Stimulated activated CD4-positive, alpha-beta T cell treated with anti-CD3 and anti-CD28 coated beads, TNF-alpha, amount 100 ng/mL, for 1 hour (primary cell): ENCODE measurements at places on chromosomes 5 and 9.

DNA sequence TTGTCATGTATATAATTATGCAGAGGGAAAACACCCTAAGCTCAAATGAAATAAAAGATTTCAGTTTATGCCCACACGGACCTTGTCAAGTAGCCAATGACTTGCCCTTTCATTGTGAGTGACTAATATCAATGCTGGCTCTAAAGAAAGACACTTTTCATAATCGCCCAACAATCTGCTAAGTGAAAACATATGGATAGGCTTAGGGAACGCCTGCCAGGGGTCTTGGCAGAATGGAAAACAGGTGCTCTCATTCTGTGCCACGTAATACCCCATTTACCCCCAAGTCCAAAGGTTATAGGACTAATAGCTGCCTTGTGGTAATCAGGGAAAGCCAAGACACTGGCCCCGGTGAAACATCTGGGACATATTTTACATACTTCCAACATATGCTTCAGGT lies 157.7 kb downstream of the SLF1 start:
- no peak for DNase-seq

GRCh38 chr5:1504617-1505016 lies 19.1 kb downstream of the LPCAT1 start:
- no peak for DNase-seq

GRCh38 chr5:42896523-42896922 lies 84.8 kb upstream of the SELENOP start:
- DNase-seq, result no peak

- DNase-seq, result no peak
These were observed 53.0 kb downstream of the TSSK1B start for GRCh38 chr5:113381791-113382190.

DNA sequence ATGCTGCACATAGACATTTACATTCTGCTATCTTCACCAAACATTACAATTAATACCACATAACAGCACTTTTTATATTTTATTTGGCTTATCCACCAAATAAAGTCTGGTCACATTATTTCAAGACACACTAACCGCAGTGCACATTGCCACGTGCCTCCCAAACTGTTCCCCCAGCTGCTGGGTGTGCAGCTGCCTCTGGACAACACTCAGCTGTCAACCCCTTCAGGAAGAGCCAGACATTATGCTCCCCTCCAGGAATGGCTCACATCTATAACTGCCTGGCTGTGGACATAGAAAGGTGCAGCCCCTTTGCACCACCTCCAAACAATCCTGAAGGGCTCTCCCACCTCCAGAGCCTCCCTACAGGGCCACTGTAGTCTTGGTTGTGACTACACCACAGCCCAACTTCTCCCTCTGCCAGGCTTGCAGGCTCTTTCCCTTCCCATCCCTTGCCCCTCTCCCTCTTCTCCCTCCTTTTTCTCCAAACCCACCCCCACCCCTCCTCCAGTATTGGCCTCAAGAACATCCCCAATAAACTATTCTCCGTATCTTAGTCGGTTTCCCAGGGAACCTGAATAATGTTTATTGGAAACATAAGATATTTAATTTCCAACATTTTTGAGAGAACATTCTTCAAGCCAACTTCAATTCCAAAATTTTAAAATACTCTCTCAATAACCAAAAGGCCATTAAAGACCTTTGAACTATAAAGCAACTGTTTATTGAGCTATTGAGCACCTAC lies 372.3 kb downstream of the CTNND2 start:
- no peak for DNase-seq

DNA sequence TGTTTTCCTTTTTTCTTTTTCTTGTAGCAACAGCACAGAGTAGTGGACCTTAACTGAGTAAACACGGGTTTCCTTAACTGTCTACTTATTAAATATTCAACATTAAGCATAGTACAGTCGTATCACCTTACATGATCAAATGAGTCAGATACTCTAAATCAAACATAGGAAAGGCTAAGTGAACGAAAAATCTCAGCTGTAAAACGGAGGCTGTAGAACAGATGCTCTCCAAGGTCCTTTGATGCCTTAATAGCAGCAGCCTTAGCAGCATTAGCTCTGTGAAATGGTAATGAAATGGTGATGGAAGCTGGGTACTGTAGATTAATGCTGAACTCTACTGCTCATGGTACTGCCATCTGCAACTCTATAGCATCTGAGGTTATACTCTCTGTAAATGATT lies 1433.3 kb upstream of the C9orf72 start:
- no peak for DNase-seq

GRCh38 chr5:110346893-110347358 lies 379.5 kb downstream of the TMEM232 start:
- no peak for DNase-seq

- no peak for DNase-seq
These were observed 171.4 kb upstream of the NFIB start for GRCh38 chr9:14485366-14485765.

DNA sequence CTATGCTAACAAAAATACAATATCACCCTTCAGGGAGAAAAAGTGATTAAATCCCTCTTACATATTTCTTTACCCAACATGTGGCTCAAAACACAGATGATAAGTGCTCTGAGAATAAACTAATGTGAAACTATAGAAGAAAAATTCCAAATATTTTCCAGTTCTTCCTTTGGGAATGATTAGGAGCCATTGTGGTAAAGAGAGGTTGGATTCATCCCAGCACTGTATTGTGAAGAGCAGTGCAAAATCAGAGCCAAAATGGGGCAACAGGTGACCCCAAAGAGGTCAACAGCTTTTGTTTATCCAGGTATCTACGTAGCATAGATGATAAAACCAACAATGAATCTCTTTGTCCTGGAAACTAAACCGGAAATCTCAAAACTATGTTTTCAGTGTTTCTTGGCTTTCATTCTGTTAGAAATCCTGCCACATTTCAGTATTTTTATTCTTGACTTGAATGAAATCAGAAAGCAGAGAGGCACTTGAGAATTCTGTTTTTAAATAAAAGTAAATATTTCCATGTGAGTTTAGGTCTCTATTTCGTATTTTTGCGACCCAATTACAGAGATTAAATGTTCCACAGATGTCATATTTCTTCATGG lies 120.4 kb upstream of the FST start:
- DNase-seq, result no peak

- no peak for DNase-seq
These were observed 26.8 kb downstream of the PSMB7 start for GRCh38 chr9:124388275-124389048.

DNA sequence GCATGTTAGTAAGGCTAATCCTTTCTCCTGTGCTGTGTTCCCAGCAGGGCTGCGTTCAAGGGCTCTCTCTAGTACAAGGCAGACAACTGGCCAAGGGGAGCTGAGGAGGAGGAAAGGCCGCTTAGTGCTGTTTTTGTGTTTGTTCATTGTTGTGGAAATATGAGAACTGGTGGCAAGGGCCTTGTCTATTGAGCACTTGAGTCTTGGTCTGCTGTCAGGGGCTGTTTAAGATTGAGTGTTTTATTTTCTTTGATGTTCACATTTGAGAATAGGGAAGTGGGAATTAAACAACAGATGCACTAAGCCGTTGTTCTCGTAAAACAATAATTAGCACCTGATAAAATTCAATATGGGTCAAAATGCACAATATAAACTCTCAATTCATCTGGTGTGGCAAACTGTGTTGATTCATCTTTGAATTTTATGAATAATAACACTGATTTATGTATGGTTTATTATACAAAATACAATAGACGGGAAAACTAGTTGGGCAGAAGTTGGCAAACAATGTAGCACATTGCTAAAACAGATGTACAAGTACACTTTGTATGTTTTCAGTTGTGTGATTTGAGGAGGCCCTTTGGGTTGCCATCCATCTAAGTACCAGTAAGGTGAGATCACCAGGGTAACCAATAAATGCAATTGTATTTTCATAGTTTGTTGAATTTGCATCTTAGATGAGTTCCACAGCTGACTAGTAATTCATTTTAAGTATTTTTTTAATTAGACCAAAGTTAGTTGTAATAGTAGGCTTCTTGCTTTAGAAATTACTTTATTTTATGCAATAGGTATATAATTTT lies 97.6 kb upstream of the GRHPR start:
- DNase-seq, result no peak

- DNase-seq, result no peak
These were observed 74.9 kb upstream of the HMHB1 start for GRCh38 chr5:143737062-143737461.

- no peak for DNase-seq
These were observed 114.1 kb upstream of the ELL2 start for GRCh38 chr5:96075579-96076289.

DNA sequence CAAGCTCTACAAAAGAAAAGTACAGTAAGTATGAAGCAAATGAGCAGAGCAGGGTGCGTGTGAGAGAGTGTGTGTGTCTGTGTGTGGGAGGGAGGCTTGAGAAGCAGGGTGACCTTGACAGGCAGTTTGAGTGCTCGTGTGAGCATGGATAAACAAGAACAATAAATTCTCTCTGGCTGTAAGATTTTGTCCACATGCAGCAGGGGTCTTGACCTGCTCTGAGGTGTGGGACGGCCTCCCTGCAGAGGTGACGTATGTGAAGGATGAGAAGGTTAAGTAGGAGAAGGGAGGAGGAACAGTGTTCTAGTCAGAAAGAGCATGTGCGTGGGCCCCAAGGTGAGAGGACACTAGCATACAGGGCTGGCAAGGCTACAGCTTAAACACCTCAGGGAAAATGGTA lies 49.0 kb downstream of the SPTLC1 start:
- DNase-seq, result no peak

DNA sequence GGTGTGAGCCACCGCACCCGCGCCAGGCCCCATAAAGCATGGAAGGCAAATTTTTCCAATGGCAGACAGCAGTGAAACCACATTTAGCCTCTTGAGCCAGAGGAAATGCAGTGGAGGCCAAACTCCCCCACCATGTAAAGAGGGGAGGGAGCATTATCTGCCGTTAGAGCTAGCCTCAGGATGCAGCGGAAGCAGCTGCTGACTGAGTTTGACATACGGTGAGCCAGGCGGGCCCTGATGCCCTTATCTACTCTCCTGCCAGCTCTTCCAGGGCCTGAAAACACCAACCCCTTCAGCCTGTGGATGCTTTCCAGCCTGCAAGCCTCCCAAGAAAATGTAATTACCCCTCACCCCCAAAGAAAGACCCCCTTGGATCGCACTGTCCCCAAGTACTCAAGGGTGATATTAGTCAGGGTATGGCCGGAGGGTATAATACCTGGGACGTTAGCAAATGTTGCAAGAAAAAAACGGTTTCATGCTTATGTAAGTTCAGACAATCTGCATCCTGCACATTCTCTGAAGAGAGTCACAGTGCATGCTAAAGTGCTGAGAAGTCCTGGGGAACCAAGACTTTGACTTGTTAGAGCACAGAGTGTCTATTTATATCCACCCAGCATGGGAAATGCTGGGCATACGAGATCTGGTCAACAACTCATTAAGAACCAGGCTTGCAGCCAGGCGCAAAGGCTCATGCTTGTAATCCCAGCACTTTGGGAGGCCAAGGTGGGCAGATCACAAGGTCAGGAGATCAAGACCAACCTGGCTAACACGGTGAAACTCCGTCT lies 11.3 kb upstream of the GGTA1 start:
- no peak for DNase-seq

DNA sequence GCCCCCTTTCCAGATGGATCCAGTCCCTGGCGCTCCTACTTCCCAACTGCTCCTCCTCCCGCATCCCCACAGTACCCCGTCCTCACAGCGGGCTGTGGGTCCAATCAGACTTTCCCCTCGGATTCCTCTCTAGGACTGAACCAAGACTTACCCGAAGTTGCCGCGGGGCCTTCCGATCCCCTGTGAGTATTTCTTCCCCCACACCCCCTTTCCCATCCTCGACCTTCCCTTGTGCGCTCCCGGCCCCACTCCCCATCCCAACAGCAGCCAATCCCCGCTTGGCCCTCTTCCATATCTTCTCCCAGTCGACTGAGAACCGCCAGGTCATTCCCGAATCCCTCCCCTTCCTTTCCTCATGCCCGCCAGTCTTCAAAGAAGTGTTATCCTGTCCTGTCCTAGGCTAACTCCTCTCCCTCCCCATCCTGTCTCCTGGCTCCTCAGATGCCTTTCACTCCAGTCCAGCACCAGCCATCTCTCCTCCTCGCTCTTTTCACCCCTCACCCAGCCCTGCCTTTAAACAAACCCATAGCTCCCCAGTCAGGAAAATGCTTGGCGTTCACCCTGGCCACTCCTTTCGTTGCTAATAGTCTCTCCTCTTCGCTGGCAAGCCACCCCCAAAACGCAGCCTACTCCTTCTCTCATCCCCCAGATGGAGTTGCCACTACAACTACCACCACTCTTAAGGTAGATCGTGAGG lies 646 bp downstream of the SWI5 start:
- DNase-seq, result no peak

GRCh38 chr9:37028420-37029031 lies 5.5 kb downstream of the PAX5 start:
- no peak for DNase-seq

- no peak for DNase-seq
These were observed 1.1 kb upstream of the OBP2B start for GRCh38 chr9:133210202-133210532.

DNA sequence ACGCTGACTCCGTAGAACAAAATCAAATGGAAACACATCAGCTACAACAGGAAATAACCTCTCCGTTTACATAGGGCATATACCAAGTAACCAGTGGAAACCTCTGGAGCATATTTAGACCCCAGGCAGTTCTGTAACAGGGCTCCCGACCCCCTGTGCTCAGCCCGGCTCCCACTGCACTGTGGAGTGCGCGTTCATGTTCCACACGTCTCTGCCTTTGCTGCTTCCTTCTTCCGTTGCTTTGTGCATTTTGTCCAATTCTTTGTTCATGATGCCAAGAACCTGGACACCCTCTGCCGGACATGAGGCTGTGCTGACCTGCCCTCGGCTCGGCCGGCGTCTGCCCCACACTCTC lies 5.9 kb upstream of the AGPAT2 start:
- DNase-seq, result no peak

DNA sequence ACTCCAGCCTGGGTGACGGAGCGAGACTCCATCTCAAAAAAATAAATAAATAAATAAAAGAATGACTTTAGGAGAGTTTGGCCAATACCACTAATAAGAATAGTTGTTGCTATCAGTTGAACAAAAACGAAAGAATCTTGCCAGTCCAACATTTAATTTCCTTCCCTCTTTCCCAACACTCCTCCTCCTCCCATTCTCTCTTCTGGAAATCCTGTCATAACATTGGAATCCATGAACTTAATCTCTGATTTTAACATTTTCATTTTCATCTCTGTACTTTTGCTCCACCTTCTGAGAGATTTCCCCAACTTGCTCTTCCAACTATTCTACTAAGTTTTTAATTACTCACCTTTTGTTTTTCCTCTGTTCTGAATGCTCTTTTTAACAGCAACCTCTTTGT lies 42.8 kb upstream of the CDK20 start:
- DNase-seq, result no peak

DNA sequence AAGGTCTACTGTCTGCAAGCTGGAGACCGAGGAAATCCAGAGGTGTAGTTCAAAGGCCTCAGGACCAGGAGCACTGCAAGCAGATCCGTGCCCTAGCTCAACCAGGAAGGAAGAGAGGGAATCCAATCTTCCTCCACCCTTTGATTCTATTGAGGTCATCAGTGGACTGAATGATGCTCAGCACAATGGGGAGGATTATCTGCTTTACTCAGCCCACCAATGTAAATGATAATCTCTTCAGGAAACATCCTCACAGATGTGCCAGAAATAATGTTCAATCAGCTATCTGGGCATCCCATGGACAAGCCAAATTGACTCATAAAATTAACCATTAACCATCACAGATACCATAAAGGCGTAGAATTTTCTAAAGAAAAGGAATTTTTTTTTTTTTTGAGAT lies 92.0 kb downstream of the BASP1 start:
- no peak for DNase-seq

- no peak for DNase-seq
These were observed at the start of gene PNPLA7 for GRCh38 chr9:137550231-137550621. Gene PNPLA7, minus strand, starts transcription at chr9:137550402. Its CDS starts 205 bp downstream, at chr9:137550197.

- DNase-seq, result no peak
These were observed 648.5 kb downstream of the BNC2 start for GRCh38 chr9:16221822-16222547.

GRCh38 chr9:77833561-77834429 lies 185.7 kb upstream of the GNA14 start:
- DNase-seq, result no peak
